Smooth muscle cell of the brain vasculature (primary cell): ENCODE measurements at places on chromosomes 2 and 18.

DNA sequence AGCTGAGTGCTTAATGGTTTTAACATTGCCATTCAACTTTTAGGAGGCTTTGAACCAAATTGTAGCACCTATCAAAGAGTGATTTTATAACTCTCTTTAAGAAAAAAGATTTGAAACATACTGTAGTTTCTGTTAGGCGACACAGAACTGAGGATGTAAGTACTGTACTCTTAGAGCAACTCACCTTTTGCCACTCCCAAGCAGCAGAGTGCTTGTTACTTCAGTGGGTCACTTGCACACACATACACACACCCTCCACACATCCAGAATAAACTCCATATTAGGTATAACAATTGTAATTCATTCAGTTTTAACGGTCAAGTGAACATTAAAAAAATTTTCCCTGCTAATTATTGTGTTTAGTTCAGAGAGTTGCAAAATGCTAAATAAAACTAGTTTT is 118.3 kb downstream of the CAMKMT start:
- no peak for DNase-seq

DNA sequence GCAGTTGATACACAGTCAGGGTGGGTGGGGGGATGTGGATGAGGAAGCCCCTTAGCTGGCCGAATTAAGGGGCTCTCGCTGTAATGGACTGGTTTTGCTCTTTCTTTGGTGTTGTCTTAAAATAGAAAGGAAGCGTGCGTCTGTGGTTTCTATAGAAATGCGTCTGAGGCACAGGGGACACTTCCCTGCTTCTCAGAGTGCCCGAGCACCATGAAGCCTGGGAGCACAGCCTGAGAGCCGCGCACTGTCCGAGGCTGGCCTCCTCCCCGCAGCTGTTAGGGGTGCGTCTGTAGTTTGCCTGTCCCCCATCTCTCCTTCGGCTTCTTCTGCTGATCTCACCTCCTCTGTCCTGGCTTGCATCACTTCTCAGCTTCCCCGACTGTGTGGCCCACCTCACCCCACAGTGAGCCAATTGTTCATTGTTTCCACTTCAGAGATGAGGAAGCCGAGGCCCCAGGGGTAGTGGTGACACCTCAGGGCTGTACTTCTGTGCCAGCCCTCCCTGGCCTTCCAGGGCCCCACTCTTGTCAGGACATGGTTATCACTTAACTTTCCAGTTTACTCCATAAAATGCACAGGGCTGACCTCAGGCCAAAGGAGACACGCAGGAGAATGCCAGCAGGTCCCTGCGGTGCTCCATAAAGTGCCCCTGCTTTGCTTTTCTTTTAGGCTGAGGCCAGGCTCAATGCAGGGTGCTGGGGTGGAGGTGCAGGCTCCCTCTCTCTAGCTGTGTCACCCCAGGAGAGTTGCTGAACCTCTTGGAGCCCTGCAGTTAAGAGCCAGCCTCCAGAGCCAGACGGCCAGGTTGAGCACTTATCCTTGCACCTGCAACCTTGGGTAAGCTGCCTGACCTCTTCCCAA is 210.6 kb downstream of the SEPTIN10 start:
- DNase-seq, result no peak

GRCh38 chr18:58793361-58793760 is 71.3 kb upstream of the ZNF532 start:
- DNase-seq, result no peak

GRCh38 chr18:76911440-76911839 is 89.1 kb downstream of the ZNF236 start:
- no peak for DNase-seq

DNA sequence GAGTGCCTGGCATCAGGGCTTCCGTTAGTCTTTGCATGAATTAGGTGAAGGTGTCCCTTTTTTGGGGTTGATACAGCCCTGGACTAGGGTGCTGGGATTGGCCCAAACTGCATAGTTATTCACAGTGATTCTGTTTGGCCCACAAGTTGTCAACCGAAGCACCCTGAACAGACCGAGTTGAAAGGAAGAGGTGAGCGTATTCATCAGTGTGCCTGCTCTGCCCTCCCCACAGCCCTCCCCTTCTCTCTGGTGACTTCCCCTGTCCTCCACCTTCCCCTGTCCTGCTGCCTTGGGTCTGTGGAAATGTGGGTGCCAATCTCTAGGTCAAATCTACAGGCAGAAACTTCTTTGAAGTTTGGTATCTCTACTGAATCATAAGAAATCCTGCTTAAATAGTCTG is 330.5 kb downstream of the DYSF start:
- DNase-seq, result no peak
